ENCODE measurements at places on chromosomes 6 and 20.

- no peak for DNase-seq
These were observed 63.8 kb downstream of the ADTRP start for GRCh38 chr6:11714798-11715285.

DNA sequence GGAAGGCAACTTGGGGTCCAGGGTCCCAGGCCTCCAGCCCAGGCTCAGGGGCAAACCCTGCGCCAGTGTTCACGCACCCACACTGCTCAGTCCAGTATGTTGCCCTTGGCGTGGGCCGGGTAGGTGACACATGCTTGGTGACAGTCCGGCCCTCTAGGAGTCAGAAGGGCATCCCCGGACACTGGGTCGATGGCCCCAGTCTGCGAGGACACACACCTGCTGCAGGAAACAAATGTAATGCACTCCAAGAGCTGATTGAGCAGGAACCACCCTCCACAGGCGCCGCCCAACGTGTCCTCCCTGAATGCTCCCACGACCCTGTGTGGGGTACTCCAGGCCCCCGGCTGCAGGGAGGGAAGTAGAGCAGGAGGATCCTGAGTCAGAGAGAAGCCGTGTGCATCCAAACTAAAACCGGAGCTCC, 160.7 kb downstream of the DLL1 start:
- peak; percentile 58 for DNase-seq

DNA sequence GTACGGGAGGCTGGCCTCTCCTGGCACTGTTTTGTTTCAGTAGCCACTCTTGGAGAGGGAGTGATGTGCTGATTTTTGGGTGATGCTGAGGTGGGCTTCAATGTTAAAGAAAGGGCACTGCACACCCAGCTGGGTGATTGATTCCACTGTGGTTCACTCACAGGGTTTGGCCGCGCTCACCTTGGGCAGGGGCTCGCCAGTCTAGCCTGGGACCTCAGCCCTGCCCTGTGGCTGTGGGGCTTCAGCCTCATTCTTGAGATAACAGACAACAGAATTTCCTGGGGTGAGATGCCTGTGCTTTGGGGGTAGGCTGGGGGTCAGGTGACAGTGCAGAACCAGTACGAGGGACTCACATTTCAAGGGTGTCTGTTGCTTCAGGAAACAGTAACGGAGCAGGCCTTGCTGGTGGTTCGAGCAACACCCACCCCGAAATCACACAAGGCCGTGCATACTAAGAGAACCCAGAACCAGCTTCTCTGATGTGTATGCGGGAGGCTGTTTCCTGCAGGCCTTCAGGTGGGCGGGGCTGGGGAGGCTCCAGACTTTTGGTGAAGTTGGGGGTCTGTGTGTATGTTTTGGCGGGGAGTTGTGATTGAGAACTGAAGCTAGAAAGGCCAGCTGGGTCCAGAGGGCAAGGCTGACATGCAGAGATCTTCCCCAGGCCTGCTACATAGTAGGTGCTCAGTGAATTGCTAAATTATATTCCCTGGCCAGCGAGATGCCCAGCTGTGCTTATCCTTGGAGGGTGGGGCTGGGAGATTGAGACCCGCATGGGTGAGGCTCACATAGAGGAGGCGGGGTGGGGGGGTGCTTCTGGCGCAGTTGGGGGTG, 154.2 kb upstream of the RNF24 start:
- no peak for DNase-seq

- DNase-seq, result no peak
These were observed 144.8 kb downstream of the TBC1D7 start for GRCh38 chr6:13183415-13184088.
